ENCODE measurements at places on chromosomes 3 and 15.

GRCh38 chr3:164550857-164551256, 527.4 kb downstream of the SI start:
- no peak for DNase-seq

GRCh38 chr15:33871980-33872379, 96.3 kb upstream of the CHRM5 start:
- no peak for DNase-seq

GRCh38 chr3:110686701-110687100, 384.9 kb upstream of the NECTIN3 start:
- no peak for DNase-seq

DNA sequence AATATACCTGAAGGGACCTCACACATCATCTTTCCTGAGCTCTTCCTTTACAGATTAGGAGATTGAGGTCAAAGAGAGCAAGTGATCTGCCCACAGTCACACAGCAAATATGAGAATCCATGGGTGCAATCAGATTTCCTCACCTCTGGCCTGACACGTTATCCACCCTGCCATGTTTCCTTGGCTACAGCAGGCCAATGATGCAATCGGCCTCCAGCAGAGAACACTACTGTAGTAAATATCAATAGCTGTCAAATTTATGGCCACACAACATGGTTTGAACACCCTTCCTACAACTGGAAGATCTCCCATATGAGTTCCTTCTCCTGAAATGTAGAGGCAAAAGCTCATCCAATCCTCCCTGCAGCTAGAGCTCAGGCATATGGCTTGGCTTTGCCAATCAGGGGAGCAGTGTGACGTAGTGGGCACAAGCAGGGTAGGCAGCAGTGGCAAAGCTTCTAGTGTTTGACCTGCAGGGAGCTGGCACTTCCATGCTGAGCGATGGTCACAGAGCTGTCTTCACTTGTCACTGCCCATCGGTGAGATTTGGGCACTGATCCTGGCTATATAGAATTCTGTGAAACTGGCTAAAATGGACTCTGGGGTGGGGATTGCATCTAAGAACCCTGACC, 271.3 kb downstream of the TJP1 start:
- DNase-seq: no peak

- DNase-seq: peak; percentile 36
Observed at GRCh38 chr3:52471371-52472238, 16.2 kb downstream of the NISCH start.

- DNase-seq: no peak
Observed at GRCh38 chr3:194095464-194095863, 40.5 kb upstream of the HES1 start.
